Lower lobe of right lung (tissue), 2 donors: ENCODE measurements at places on chromosomes 16 and 17.

- DNase-seq, result no peak
Observed at GRCh38 chr17:2266045-2266864, 37.3 kb downstream of the SMG6 start.

DNA sequence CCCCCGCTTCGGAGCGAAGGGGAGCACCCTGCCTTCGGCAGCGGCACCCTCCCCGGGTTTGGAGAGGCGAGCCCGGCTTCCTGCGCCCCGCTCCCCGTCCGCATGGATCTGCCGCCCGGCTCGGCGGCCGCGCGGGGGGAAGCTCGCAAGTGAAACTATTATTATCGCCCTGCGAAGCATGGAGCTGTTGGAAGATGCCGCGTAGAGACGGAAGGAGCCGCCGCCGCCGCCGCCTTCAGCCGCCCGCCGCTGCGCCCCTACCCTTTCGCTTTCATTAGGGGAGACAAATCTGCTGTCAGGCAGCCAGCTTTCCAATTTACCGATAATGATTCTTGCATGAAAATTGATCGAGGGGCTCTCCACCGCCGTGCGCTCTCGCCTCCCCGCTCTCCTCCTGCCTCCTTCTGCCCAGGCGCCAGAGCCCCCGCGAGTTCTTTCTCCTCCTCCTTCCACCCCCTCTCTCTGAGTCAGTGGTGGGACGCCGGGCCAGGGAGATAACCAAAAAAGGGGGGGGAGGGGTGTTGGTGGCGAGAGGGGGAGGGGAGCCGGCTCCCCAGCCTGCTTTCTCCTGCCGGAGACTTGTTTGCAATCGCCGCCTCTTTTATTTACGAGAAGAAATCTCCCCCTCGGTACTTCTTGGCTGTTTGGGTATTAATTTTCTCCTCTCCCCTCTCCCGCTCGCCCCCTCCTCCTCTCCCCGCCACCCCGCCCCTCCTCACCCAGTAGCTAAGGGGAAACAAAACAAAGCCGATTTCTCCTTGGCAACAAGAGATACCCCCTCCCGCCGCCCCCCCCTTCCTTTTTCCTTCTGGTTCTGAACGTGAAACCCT lies 58.0 kb upstream of the GSE1 start:
- DNase-seq, result peak; percentile 73

- DNase-seq, result peak; percentile 38
Observed at GRCh38 chr17:81250286-81251093, 11.4 kb downstream of the NDUFAF8 start.

GRCh38 chr16:57471852-57472664 lies 9.6 kb downstream of the POLR2C start:
- no peak for DNase-seq

GRCh38 chr17:72852277-72852938 lies 240.1 kb downstream of the SLC39A11 start:
- no peak for DNase-seq

DNA sequence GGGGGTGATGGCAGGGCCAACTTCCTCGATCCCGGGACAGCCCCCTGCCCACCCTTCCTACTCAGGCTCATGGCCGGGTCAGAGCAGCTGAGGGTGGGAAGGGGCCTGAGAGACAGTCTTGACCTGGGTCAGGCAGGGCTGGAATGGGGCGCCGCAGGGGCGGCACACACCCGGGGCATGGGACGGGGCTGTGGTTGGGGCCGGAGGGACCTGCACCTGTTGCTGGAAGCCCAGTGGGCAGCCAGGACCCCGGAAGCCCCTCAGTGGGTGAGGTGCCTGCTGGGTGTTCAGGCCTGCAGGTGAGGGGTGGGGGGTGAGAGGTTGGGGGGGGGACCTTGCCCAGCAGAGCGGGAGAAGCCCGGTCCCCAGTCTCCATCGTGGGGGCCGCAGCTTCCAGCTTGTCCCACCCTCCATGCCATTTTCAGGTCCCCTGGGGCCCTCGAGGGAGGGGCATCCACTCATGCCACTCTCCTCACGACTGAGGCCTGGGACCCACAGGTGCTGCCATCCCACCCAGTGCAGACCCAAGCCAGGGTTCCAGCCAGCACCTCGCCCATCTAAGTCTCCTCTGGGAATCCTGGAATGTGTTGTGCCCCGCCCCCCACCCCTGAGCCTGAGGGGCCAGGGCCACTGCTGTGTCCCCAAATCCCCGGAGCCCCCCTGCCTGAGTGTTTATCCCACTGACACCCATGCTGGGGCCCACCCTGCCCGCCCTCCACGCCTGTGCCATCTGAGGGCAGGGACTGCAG lies 43.4 kb upstream of the ACSF3 start:
- DNase-seq, result peak; percentile 40

- DNase-seq, result no peak
Observed at GRCh38 chr16:54490112-54490488, 203.5 kb upstream of the IRX3 start.

DNA sequence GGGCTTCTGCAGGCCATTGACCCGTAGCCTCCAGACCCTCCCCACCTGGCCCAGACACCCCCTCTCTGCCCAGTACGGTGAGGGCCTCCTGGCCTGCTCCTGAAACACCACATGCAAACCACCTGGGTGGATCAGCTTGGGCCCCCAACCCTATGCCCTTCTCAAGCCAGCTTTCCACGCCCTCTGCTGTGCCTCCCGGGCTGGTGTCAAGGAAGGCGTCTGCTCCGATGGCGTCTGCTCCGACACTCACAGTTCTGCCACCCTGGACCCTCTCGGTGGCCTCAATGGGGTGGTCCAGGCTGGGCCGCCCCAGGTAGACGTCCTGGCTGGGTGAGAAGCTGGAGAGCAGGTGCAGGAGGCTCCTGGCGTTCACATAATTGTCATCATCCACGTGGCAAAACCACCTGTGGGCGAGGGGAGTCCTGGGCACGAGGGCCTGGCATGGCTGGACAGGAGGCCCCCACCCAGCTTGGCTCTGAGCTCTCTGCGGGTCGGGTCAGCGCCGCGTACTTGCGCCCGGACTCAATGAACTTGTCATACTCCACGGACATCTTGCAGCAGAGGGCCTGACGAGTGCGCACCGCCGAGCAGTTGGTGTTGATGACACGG lies 1.4 kb downstream of the RFNG start:
- no peak for DNase-seq

DNA sequence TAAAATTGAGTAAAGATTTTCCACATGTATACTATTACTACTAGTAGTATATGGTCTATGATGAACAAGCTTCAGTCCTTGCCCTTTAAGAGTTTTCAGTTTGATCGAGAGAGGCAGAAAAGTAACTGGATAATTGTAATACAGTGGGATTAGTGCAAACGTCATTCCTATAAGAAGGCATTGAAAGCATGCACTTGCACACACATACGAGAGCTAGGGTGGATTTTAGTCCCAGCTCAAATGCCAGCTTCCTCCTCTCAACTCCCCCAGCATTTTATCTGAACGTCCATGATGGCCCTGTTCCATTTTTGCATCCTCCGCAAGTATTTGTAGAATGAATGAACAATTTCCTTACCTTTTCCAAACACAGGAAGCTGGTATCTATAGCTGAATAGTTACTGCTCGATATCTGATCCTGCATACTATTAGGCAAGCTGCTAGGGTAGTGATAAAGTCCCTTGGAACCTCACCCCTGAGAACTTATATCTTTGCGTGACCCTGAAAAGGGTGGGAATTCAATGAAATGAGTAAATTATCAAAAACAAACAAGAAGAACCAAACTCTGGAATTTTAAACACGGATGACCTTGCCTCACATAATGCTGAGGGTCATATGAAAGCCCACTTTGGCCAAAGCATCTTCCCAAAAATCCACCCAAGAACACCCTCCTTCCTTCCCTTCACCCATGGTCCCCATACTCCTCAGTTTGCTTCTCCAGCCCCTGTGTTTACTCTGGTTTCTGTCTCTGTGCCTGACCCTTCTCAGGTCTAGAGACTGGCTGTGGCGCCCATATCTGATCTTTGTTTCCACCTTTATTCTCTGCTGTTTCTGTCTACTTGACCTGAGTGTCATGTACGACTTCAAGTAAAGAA lies 60.5 kb downstream of the TMEM100 start:
- DNase-seq, result no peak

GRCh38 chr16:14672403-14672971 lies 21.6 kb downstream of the PLA2G10 start:
- peak; percentile 55 for DNase-seq

GRCh38 chr17:8417806-8418205 lies 17.9 kb upstream of the NDEL1 start:
- DNase-seq, result no peak

GRCh38 chr16:6548507-6548906 lies 784.1 kb upstream of the RBFOX1 start:
- no peak for DNase-seq

DNA sequence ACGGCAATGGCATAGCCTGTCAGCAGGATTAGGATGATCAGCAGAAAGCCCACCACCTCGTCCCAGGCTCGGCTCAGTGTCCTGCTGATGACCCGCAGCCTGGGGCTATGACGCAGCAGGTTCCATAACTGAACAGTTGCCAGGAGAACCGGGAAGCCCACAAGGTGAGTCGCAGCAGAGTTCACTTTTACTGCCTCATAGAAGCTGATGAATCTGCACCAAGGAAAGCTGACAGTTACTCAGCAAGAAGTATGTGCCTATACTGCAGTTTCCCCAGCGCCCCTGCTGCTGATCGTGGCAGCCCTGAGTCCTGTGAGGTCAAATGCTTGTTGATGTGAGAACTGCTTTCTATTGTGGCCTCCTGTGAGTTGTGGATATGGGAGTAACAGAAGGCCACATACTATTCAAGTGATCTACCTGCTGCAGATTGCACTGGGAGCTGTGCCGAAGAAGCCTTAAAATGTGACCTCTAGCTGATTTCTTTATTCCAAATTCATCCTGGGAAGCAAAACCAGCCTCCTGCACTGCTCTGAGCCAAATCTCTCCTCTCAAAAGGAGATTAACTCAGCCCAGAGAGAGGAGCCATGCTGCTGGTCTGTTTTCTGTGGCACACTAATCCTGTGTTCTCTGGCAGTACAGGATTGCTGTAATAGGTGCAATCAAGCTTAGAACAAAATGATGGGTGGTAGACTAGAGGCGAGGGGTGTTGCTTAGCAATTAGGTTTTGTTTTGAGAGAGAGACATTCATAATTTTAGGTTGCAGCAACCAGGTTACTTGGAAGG lies 38.8 kb downstream of the IST1 start:
- no peak for DNase-seq

GRCh38 chr16:47299587-47299986 lies 155.8 kb upstream of the NETO2 start:
- no peak for DNase-seq

DNA sequence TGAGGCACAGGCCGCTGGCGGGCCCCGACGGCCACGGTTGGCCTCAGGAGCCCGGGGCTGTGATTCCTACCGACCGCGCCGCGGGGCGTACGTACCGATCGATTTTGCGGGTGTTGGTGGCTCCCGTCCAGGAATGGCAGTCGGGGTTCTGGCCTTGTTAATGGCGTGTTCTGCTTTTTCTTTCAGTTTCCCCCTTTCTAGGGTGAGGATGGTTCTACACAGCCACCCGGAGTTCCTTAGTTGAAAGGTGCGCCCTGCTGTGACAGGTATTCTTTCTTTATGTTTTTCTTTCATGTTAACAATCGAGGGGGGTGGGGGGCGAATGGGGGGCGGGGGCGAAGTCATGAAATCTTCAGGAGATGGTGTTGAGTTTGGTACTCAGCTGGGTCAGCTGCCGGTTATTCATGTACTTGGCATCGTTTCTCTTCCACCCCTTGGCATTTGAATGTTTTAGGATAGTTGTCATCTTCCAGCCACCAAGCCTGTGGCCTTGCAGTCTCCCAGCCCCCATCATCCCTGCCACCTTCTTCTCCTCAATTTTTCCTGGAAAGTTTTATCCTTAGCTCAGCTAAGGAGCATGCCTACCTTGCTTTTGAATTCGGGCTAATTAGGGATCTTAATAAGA lies 802 bp downstream of the CYLD start:
- peak; percentile 62 for DNase-seq

DNA sequence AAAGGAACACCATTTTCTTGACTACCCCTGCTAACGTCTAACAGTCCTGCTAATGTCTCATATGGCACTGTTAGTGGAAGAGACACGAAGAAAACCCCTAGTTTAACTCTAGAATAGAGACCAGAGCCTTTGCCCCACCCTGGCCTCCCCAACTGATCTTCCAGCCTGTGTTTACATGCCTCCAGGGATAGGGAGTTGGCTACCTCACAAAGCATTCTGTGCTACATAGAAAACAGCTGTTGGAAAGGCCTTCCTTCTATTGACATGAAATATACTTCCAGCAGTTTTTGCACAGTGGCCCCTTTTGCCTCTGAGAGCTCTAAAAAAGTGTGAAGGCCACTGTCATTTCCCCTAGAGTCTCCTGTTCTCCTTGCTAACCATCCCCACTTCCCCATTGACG lies 73.1 kb downstream of the ASIC2 start:
- no peak for DNase-seq

DNA sequence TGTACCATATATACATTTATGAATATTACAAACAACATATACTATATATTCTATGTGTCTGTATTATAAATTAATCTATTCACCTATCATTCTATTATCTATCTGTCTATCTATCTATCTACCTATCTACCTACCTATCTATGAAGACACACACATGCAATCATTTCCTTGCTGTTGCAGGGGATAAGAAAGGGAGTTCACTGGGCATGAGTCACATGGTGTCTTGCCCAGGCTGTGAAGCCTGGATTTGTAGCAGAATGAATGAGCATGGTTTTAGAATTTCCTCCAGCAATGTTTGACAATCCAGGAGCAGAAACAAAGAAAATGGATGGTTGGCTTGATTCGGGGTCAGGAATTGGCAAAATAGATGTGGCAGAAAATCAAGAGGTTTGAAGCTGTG lies 23.2 kb upstream of the FAM20A start:
- no peak for DNase-seq

DNA sequence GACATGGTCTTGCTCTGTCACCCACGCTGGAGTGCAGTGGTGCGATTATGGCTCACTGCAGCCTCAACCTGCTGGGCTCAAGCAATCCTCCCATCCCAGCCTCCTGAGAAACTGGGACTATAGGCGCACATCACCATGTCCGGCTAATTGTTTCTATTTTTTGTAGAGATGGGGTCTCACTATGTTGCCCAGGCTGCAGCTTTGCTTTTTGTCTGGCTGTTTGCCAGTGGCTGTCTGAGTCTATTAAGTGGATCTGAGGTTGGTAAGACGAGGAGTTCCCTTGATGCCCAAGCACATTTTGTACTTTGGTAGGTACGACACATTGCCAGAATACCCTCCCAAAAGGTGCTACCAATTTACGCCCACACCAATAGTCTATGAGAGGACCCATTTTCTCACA lies 5.1 kb downstream of the TBX21 start:
- no peak for DNase-seq

GRCh38 chr16:82808036-82808435 lies 181.3 kb downstream of the CDH13 start:
- DNase-seq, result no peak

DNA sequence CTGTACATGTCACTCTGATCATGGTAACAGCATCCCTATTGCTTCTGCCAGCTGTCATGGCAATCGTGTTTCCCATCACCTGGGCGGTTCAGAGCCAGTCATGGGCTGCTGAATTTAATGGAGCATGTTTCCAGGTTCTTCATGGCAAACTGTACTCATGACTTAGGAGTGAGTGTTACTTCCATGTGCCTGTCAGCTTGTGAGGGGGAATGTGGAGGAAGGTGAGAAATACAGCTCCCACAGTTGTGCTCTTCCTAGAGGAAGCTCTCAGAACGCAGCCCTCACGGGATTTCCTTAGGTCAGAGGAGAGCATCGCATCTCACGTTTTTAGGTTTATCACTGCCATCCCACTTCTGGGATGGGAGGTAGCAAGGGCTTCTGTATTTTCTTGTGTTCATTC lies 28.0 kb upstream of the ARHGAP23 start:
- DNase-seq, result no peak

- peak; percentile 73 for DNase-seq
Observed at GRCh38 chr17:38881600-38882191, 11.8 kb downstream of the LASP1 start.
